ENCODE measurements at places on chromosomes 1 and 21.
A peak's percentile ranks its signal among the peaks of the same experiment; 100 is the strongest.

DNA sequence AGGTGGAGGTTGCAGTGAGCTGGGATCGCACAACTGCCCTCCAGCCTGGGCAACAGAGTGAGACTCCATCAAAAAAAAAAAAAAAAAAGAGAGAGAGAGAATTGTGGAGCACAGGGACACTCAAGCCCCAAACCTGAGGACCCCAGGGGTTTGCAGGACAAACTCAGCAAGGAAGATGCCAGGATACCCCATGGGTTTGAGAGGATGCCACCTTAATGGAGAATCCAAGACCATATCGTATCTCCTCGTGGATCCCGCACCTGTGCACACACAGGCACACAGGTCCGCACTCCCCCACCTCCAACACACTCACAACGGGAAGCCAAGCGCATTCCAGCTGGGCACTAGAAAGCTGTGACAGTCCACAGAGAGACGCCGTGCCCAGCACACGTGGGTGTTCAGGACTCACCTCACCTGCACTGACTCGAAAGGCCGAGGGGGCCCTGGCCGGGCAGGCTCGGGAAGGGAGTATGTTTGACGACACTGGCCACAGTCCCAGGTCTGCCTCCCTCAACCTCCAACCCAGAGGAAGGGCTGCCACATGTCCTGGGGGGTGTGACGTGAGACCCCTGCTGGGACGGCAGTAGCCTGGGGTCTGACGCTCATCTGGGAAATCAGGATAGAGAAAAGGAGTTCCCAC lies 11.1 kb downstream of the CHD5 start:
- DNase-seq, result no peak

DNA sequence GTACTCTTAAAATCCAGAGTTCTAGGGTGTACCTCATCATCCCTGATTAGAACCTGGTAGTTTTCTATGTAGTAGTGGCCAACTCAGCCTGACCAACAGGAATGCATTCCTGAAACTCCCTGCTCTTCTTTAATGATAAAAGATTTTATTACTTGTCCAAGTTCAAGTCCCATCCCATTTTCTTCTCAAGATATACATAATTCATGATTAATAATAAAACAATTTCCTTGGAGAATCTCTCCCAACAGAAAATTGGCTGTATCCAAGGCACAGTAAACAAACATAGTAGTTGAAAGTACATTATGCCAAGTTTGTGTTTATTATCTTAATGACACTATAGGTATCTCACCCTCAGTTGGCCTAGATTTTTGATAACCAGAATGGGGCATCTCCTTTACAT lies 714.1 kb upstream of the ADAMTS5 start:
- DNase-seq, result no peak

GRCh38 chr21:27564684-27565301 lies 597.9 kb upstream of the ADAMTS5 start:
- DNase-seq, result peak; percentile 39

DNA sequence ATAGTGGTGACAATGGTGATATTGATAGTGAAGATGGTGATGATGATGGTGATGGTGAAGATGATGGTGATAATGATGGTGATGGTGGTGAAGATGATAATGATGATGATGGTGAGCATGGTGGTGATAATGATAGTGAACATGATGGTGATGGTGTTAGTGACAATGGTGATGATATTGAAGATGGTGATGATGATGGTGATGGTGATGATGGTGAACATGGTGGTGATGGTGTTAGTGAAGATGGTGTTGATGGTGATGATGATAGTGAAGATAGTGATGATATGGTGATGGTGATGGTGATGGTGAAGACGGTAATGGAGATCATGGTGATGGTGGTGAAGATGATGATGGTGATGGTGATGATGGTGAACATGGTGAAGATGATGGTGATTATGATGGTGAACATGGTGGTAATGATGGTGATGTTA lies 259.2 kb downstream of the MATN1 start:
- DNase-seq, result no peak

- DNase-seq, result no peak
These were observed 39.3 kb upstream of the LGALS8 start for GRCh38 chr1:236484310-236484971.

- DNase-seq, result no peak
These were observed 11.7 kb downstream of the ATF3 start for GRCh38 chr1:212620293-212620692.

GRCh38 chr1:13662493-13662892 lies 37.5 kb upstream of the PRDM2 start:
- DNase-seq, result no peak

GRCh38 chr1:206929524-206929923 lies 7.8 kb upstream of the FCMR start:
- DNase-seq, result no peak

- DNase-seq, result no peak
These were observed 14.4 kb downstream of the THEMIS2 start for GRCh38 chr1:27886744-27887143.

DNA sequence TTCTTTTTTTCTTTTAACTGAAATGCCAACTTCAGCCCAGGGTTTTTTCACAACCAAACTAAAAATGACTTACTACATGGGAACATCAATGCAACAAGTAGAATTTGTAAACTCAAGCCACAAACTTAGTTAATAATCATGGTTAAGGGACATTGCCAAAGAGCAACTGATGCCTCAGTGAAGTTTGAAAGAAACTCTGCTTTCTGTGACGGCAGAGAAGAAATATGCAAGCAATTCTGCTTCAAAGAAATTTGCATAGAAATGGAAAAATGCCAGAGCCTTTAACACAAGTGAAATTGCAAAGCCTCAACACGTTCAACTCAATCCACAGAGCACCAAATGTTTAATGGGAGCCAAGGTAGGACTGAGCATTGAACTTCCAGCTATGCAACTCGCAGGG lies 5.0 kb upstream of the CHD5 start:
- no peak for DNase-seq

DNA sequence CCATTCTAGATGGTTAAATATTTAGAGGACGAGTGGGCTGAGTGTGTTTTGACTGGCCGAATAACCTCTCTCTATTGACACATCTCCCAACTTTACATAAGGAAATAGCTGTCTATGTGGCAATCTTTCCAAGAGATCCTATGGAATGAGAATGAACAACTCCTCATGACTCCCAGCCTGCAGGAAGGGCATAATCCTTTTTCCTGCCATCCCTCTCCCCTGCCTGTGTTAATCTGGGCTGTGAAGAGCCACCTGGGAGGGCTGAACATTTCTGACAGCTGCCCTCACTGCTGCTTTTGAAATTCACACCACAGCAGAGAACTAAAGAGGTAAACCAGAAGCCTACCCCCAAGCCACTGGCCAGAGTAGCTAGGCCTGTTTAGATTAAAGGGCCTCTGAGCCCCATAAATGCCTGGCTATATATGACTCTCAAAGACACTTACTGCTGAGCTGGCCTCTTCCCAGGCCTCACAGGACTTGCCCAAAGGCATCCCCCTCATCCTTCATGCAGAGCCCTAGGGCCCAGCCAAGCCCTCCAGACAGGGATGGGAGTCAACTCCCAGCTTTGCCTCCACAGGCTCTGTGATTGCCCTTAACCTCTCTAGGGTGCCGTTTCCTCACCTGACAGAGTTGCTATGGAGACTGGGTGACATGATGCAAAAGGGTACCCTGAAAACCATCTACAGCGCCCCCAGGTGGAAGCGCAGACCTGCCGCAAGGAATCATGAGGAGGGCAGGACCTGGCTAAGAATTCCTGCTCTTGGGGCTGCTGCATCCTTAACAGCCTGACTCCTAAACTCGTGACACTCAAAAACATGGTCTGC lies 42.0 kb upstream of the LDLRAP1 start:
- DNase-seq, result no peak

DNA sequence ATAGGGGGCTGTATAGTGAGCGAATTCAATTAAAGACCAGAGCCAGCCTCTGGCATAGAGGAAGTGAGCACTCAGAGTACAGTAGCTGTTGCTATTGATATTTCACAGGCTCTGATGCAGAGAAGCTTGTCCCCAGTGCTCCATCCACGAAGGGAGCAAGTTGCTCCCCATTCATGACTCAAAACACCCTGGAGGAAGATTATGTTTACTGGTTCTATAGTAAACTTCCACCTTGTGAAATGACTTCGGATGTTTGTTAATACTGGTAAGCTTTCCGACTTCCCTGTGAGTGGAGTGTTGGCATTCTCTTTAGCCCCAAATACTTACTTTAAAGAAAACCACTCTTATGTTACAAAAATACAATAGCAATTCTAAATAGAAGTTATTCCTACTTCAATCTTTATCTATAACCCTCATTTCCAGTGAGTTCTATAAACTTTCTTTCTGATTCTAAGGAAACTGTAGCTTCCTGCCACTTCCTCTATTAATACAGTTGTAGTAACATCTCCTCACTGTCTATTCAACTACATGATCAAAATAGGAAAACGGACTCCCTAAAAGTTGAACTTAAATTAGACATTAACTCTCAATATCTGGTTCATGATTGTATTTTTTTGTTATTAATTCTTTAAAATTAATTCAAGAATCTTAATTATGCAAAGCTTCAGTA lies 46.4 kb downstream of the ZNF281 start:
- DNase-seq, result no peak

DNA sequence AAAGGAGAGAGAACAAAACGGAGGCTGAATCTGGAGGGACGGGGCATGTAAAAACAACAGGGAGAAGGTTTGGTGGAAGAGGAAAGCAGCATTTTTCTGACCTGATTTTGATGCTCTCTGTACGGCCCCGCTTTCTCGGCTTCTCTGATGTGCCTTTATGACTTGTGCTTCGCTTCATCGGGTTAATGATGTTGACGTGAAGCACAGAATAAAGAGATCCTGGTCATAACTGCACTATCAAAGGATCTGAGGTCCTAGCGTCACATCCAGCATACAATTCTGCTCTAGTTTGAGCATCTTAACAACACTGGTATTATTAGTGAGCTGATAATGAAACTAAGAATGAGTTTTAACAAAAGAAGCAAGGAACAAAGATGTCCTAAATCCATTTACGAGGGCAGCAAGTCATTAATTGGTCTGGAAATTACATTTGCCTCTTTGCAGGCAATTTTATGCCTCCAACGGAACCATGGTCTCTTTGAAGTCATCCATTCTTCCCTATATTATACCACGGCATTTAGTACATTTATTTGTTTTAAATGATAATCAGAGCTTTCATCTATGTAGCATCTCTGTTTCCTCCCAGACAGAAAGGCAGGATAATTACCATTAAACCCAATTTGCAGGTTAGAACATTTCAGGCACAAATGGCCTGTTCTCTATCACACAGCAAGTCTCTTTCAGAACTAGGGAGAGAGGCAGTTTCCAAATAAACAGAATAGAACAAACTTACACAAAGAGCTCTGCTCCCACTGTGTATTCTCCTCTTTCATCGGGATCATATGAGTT lies 45.3 kb upstream of the B3GALNT2 start:
- DNase-seq, result no peak

GRCh38 chr1:45322486-45323040 lies 4.1 kb upstream of the HPDL start:
- no peak for DNase-seq

DNA sequence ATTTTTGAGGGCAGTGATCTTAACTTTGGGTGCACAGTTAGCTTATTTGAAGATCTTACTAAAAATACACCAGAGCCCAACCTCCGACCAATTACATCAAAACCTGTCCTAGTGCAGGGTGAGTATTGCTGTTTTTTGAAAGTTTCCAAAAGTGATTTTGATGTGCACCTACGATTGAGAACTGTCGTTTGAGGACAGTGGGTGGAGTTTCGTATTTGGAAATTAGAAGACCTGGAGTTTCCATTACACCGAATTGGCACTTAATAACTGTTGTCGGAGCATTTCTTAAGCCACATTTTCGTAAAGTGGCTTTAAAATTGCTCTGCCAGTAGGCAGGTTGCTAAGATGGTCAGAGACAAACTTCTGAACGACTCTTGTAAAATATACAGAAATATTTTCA lies 1.1 kb downstream of the SOD1 start:
- DNase-seq, result no peak

DNA sequence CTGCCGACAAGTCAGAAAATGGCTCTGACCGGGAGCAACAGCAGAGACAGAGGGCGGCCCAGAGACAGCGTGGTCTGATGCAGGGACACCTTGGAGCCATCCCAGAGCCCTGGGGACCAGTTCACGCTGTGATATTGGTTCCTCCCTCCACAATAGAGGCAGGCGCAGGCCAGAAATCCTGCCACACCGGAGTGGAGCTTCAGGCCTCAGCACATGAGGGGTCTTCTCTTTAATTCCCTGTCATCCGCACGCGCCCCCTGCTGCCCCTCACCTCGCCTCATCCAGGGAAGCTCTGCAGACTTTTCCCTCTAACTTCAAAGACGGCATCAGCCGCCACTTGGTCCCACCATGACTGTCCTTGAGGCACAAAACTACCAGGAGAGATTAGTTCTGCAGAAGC lies 75.5 kb upstream of the ANGPTL1 start:
- DNase-seq, result no peak

DNA sequence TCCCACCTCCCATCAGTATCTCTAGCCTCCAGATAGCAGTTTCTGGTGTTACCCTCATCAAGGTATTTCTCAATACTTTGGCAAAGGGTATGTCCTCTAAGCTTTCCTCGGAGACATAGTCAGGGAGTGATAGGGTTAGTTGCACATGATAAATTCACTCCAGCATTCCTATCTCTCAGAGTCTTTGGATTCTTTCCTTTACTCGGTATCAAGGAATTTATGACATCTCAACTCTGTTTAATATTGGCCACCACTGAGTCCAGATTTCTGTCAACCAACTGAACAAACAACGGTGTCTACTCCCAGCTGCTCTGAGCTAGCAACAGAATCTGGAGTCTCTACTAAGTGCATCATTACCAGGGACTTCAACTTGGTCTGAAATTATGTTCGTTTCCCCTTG lies 233.4 kb downstream of the TM2D1 start:
- no peak for DNase-seq

- DNase-seq, result no peak
These were observed 76.8 kb upstream of the HNRNPU start for GRCh38 chr1:244941121-244941520.

- no peak for DNase-seq
These were observed 75.9 kb downstream of the CDC14A start for GRCh38 chr1:100428160-100428559.

- DNase-seq, result no peak
These were observed 64.6 kb upstream of the AK4 start for GRCh38 chr1:65083263-65083896.

- DNase-seq, result no peak
These were observed 311.9 kb upstream of the PLD5 start for GRCh38 chr1:242836423-242836822.

DNA sequence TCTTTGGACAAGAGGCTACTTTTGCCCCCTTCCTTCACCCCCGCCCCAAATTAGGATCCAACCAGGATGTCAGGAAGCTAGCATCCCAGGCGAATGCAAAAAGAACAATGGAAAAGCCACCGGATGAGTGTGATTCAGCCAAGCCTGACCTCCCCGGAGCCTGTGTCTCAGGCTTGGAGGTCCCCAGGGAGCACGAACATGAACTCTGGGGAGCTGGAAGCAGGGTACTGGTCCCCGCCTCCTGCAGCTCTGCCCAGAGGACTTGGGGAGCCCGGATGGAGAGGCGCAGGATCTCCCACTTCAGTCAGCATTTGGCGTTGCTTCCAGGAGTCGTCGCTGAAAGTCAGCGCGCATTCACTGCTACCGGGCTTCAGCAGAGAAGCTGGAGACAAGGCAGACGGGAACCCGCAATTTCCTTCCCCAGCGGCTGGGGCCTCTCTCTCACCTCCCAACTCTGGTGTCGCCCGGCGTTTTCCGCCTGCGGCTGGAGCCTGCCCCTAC lies 1.8 kb upstream of the TBX15 start:
- no peak for DNase-seq

- no peak for DNase-seq
These were observed 104.0 kb upstream of the OLIG2 start for GRCh38 chr21:32921632-32922230.

Data from right cardiac atrium (tissue), 5 donors.